ENCODE measurements at places on chromosomes 3 and 15. TPM values are rescaled to one million over a fixed set of nuclear protein-coding genes. Genes with fewer than 3 reads are reported as not detected.

GASK1A gene
- not detected for total RNA-seq

DNA sequence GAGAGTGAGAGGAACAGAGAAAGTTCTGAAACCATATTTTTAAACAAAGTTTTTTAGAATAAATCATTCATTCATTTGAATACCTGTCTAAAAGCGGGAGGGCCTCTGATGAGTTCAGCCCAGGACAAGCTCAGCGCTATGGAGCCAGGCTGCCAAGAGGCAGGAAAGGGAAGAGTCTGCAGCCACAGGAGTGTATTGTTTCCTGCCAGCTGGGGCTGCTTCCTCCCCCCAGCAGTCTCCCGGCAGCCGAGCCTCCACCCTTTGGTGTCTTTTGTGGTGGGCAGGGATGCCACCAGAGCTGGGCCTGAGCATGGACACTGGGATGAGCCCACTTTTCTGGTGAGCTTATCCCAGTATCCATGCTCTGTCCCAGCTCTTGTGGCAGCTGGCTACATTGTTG lies 199.5 kb upstream of the TPRG1 start:
- peaks cover 31% of the 10 kb centered on the region for H3K4me1 ChIP-seq
- H3K36me3 ChIP-seq = peaks cover 7% of the 10 kb centered on the region
- DNase-seq = no peak
- peaks cover 3% of the 10 kb centered on the region for H3K27me3 ChIP-seq
- no peak overlapping the region for H3K4me3 ChIP-seq

DNA sequence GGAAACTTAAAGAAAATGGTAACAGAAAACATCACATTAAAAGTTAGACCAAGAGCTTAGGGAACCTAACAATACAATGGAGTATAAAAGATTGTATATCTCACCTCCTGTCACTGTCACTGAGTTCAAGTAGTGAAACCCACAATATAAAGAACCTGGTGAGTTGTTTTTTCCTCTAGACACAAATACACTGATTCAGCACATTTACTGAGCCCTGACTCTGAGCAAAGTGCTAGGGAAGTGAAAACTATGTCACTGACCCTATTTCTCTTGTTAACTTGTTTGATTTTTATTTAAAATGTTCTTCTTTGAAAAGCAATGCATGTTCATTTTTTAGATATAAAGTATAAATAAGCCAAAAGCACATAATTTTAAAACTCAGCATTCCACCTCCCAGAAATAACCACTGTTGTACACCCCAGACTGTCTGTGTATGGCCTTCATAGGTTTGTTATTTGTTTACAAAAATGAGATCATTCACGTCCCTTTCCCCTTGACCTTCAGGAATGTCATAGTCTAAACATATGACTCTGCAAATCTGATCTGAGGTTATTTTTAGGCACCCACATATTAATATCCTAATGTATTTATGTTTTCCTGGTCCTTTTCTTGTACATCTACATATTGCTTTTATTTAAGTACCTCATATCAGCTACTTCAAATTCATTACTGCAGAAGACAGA lies 69.2 kb upstream of the CSTA start:
- H3K4me1 ChIP-seq = peaks cover 1% of the 10 kb centered on the region
- H3K27me3 ChIP-seq = no peaks in the 10 kb centered on the region
- H3K27ac ChIP-seq = no peak overlapping the region
- DNase-seq = no peak

- H3K27me3 ChIP-seq = no peaks in the 10 kb centered on the region
- no peak overlapping the region for H3K27ac ChIP-seq
- peaks cover 16% of the 10 kb centered on the region for H3K36me3 ChIP-seq
- no peaks in the 10 kb centered on the region for H3K4me1 ChIP-seq
Observed at GRCh38 chr3:94127115-94127514, 64.3 kb downstream of the NSUN3 start.

- DNase-seq = no peak
- H3K4me1 ChIP-seq = no peaks in the 10 kb centered on the region
- H3K36me3 ChIP-seq = no peaks in the 10 kb centered on the region
Observed at GRCh38 chr3:117886147-117886546, 1148.5 kb downstream of the IGSF11 start.

GRCh38 chr3:116188231-116188785 lies 257.0 kb downstream of the LSAMP start:
- no peak for DNase-seq
- H3K36me3 ChIP-seq = no peaks in the 10 kb centered on the region
- H3K4me1 ChIP-seq = no peaks in the 10 kb centered on the region
- H3K27ac ChIP-seq = no peak overlapping the region

DNA sequence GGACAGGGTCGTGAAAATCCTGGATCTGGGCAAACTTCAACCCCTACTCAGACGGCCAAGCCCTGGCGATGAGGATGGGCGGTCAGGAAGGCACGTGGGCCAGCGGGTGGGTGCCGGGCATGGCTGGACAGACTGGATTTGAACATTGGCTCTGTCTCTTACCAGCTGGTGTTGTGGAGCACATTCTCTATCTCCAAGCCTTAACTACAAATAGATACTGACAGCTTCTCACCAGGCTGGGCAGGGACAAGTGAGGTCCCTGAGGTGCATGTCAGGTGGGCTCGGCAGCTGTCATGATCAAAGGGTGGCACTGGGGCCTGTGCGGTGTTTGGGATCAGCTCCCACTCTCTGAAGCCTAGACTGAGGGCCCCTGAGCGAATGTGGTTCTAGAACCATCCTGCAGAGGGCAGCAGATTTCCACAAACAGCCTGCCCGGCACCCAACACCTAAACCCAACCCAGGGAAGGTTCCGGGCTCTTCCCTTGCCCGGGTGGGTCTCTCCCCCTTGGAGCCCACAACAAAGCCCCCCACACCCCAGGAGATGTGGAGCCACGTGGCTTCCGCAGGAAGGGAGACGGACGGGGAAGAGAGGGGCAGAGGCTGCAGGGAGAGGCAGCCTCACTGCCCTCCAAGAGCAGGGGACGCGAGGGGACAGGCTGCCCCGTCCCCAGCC lies 58.4 kb downstream of the RGMA start:
- H3K36me3 ChIP-seq = peaks cover 4% of the 10 kb centered on the region
- peak; percentile 69 for DNase-seq
- peak overlapping the region; percentile 49 for H3K27ac ChIP-seq
- H3K4me3 ChIP-seq = no peak overlapping the region

EFHB gene
- total RNA-seq = 0.17 TPM
